ENCODE measurements at places on chromosomes 1 and 21. TPM values are rescaled to one million over a fixed set of nuclear protein-coding genes. Genes with fewer than 3 reads are reported as not detected.
A peak's percentile ranks its signal among the peaks of the same experiment; 100 is the strongest.

- no peak for DNase-seq
Observed at GRCh38 chr1:7989762-7990428, 28.4 kb downstream of the PARK7 start.

GRCh38 chr1:51749151-51749550 is 129.4 kb downstream of the NRDC start:
- no peak for DNase-seq

DNA sequence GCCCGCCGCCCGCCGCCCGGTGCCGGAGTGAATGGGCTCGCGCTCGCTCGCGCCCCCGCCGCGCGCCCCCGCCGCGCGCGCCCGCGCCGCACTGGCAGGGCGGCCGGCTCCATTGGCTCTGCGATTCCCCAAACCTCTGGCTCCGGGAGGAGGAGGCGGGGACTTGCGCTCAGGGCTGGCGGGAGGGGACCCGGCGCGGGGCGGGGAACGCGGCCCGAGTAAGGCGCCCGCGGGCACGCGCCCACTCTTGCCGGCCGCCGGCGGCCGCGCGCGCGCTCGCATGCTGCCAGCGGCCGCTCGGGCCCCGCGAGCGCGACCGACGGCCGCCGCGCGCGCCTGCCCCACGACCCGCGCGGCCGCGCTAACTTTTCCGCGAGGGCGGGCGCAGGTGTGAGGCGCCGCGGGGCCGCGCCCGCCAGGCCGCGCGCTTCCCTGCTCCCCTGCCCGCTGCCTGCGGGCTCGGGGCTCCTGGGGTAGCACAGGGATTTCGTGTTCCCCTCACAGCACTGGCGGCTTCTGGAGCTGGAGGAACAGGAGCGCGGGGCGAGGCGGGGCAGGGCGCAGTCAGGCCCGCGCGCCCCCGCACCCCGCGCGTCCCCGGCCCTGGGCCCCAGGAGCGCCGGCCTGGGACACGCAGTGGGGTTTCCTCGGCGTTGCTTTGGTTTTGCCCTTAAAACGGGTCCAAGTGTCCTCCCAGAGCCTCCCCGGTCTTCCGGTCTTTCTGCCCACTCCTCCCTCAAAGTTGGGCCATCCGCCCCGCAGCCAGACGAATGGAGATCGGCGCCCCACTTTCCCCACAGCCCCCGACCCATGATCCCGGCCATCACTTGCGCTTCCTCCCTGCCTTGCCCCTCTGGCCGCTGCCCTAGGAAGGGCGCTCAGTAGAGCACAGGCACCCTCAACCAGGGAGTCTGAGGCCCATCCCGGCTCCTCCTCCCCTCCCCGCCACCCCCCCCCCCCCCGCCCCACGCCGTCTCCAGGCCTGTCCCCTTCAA is 101.5 kb downstream of the CASZ1 start:
- DNase-seq = peak; percentile 92

GRCh38 chr1:16046842-16047241 is 3.3 kb downstream of the CLCNKB start:
- no peak for DNase-seq

- DNase-seq = no peak
Observed at GRCh38 chr1:182835806-182836205, 3.3 kb upstream of the DHX9 start.

- DNase-seq = no peak
Observed at GRCh38 chr1:7561936-7562728, 209.0 kb upstream of the VAMP3 start.

DNA sequence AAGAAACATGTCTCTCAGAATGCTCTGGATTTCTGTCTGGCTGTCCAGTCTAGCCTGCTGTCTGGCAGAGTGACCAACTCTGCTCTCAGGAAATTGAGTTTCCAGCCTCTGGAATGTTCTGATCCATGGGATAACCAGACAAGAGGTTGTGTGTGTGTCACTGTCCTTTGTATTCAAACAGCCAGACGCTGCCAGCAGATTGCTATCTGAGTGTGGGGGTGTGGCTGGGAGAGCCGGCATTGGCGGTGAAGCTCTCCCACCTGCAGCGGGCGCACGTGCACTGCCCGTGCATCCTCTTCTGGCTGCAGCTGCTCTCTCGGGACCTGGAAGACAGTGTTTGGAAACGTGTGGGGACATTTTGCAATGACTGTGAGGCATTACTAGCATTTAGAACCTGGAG is 26.1 kb downstream of the PKP1 start:
- no peak for DNase-seq

DNA sequence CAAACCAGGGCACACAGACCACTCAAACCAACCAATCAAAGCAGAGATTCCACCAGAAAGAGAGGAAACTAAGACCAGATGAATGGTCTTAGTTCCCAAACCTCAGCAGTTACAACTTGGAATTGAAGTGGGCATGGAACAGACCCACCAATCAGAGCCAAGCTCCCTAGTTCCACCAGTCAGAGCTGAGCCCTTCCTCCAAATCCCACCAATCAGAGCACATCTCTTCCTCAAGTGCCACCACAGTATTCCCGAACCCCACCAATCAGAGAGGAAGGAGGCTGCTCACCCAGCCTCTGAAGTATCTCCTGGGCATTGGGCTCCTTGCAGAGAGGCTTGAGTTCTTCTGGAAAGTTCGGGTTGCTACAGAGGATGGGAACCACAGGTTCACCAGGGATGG is 1.4 kb downstream of the GUCA2A start:
- no peak for DNase-seq

Gene RBP7
- not detected for polyA plus RNA-seq

Gene CAPN8
- polyA plus RNA-seq = not detected

Gene AIM2
- polyA plus RNA-seq = 40.4 TPM

Gene FMN2
- polyA plus RNA-seq = not detected

Gene NBPF4
- polyA plus RNA-seq = 0.04 TPM

Gene OR2T11
- 0.12 TPM for polyA plus RNA-seq

Gene LIN28A
- not detected for polyA plus RNA-seq

Gene GJB5
- polyA plus RNA-seq = not detected

Gene RIPK4
- polyA plus RNA-seq = not detected
